ENCODE measurements at places on chromosomes 2 and 18. TPM values are rescaled to one million over a fixed set of nuclear protein-coding genes. Genes with fewer than 3 reads are reported as not detected.

GRCh38 chr2:118386641-118387302 is 298.5 kb downstream of the INSIG2 start:
- DNase-seq: no peak

DNA sequence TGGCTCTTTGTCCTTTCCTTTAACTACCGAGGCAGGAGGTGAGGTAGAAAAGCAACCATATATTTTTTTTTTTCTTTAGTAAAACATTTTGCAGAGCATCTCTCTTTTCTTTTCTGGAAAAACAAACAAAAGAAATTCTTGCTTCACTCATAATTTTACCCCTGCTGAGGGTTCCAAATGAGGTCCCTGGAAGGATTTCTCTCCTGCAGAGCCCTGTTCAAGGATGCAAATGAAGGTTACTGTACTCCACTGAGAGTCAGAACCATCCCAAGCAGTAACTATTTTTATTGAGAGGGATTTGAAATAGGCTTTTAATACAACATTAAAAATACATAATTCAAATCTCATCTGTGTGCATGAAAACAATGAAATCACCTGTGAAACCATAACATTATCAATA is 19.5 kb upstream of the MYO1B start:
- no peak for DNase-seq

DNA sequence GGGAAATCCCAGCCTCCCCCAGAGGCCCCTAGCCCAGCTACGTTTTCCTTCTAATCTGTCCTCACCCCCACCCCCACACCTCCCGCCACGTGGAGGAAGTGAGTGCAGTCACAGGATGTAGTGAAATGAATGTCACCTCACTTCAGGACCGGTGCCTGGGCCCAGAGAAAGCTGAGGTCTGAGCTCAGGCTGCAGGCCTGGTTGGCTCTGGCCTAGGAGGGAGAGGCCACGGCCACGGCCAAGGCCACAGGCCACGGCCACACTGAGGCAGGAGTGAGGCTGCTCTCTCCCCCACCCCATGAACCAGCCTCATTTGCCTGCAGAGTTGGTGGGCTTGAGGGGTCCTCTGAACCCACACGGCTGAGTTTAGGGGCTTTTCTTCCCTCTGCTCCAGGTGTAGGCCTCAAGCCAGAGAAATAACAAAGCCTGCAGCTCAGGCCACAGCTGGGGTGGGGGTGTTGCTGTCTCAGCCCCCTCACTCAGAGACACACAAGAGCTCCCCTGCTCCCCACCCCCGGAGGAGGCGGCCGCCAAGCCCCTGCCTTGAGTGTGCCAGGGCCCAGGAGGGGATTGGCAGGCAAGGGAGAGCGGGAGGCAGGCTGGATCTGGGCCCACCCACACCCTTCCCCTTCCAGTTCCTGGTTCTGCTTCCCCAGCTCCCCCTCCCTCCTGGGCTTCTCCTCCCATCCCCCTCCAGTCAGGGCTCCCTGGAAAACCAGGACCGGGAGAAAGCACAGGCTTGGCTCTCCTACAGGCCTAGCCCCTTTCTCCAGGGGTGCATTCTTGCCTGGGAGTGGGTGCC is 27.0 kb downstream of the DNMT3A start:
- peak; percentile 77 for DNase-seq

GRCh38 chr18:710418-711300 is 1.8 kb downstream of the ENOSF1 start:
- no peak for DNase-seq

- DNase-seq: no peak
These were observed 1037.7 kb upstream of the KLHL29 start for GRCh38 chr2:22347306-22347705.

DNA sequence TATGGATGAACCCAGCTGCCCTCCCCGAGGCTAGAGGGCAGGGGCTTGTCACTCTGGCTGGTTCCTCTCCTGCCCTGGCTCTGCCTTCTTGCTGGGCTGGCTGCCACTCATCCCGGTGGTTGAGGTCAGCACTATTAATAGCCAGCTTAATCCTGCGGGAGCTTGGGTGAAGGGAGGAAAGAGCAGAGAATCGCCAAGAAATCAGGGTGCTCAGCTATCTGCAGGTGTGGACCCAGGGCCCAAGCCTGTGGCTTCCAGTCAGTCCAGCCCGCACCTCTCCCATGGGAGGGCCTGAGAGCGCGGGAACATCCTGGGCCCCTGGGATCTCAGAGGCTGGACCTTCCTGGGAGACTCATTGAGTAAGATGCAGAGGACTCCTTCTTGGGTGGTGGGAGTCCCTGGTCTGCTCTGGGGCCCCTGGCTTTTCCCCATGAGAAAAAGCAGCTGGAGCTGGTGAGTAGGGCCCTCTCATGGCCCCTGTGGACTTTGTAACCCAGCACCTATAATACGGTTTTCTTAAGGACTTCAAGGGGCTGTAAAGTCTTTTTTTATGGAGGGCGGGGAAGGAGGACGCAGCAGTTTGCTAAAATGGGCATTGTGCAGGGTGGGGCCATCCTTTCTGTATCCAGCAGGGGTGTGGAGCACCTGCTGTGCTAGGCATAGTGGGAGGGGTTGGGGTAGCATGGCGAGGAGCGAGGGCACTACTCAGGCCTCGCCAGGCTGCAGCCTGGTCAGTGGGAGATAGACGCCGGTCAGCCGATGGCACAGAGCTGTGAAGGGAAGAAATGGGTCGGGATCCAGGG is 27.4 kb upstream of the CNNM3 start:
- peak; percentile 73 for DNase-seq

DNA sequence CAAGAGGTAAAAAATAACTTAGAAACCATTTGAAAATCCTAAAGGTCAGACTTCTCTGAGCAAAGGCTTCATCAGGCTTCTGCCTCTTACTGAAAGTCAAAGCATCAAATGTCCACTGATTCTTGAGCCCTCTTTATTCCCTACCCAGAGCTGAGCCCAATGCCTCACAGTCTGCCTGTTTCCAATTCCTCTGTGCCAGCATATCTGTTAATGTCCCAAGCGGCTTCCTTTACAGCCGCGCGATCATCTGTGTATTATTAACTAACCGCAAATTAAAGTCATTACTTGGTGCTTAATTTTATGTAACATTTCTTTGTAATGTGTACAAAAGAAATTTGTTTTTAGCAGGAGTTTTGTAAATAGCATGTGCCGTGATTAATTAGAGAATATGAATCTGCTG is 418.8 kb upstream of the HNRNPA3 start:
- no peak for DNase-seq

DNA sequence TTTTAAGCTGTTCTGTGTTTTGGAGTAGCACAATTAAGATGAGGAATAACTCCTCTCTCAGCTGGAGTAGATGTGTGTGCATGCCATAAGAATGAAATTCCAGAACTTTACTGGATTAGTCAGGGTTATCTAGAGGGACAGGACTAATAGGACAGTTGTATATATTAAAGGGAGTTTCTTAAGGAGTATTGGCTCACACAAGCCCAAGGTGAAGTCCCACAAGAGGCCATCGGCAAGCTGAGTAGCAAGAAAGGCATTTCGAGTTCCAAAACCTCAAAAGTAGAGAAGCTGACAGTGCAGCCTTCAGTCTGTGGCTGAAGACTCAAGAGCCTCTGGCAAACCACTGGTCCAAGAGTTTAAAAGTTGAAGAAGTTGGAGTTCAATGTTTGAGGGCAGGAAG is 113.7 kb downstream of the RIT2 start:
- no peak for DNase-seq

- DNase-seq: no peak
These were observed 26.1 kb upstream of the SERTAD2 start for GRCh38 chr2:64679673-64680425.

GRCh38 chr2:128801576-128801975 is 482.9 kb upstream of the HS6ST1 start:
- no peak for DNase-seq

- DNase-seq: no peak
These were observed 5.1 kb upstream of the PROM2 start for GRCh38 chr2:95269036-95269680.

GRCh38 chr2:121475811-121476571 is 54.7 kb upstream of the RNU4ATAC start:
- no peak for DNase-seq

- DNase-seq: no peak
These were observed 24.4 kb downstream of the SP5 start for GRCh38 chr2:170739507-170740046.

DNA sequence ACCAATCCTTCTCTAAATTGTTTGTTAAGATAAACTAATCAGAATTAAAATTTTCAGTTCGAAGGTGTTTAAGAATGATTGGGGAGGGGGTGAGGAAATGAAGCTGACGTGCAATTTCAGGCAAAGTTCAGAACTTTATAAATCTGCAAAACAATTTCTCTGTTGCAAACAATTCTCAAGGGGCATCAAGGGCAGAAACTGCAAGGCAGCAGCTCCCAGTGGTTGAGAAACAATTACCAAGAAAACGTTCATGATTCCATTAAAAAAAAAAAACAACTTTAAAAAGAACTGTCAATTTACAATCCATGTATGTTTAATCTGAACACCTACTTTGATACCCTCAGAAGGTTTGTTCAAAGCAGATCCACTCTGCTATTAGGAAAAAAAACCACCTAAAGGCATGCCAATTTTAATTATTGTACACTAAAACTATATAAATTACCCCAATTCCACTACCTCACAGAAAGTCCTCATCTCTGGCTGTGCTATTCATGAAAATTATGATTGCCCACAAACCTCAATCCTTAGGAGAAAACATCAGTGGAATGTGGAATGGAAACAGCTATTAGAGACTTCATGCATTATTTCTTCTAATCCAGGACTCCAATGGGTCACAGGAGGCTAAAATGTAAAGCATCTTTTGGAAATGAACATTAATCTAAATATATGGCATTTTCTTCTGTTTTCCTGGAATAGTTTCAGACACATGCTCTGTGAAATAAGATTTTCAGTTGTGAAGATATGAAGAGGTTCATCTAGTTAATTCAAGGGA is 119.9 kb upstream of the ACVR1C start:
- no peak for DNase-seq

DNA sequence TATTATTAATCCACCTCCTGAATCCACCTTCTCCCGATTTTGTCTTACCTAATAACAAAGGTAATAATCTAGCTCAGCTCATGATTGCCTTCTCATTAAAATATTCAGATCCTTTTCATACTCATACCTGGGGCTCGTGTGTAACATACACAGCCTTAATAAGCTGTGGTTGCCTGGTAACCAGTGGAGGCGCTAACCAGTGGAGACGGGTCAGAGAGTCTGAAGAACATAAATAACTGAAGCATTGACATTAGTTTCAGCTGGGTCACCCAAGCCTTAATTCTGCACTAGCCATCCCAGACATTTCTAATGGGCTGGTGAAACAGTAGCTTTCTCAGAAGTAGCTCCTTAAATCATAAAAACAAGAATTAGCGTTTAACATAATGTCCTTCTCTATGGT is 14.8 kb upstream of the DTNA start:
- DNase-seq: no peak

- peak; percentile 71 for DNase-seq
These were observed 38.9 kb downstream of the CNGA3 start for GRCh38 chr2:98385050-98385699.

DNA sequence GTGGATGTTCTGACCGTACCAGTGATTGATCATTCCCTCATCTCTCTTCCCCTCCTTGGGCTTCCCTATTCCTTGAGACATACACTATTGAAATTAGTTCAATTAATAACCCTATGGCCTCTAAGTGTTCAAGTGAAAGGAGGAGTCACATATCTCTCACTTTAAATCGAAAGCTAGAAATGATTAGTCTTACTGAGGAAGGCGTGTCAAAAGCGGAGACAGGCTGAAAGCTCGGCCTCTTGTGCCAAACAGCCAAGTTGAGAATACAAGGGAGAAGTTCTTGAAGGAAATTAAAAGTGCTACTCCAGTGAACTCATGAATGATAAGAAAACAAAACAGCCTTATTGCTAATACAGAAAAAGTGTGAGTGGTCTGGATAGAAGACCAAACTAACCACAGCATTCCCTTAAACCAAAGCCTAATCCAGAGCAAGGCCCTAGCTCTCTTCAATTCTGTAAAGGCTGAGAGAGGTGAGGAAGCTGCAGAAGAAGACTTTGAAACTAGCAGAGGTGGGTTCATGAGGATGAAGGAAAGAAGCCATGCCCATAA is 144.4 kb upstream of the LYPD6 start:
- DNase-seq: no peak

- DNase-seq: no peak
These were observed 4.3 kb downstream of the EPG5 start for GRCh38 chr18:45962866-45963265.

- no peak for DNase-seq
These were observed 8.4 kb upstream of the ADCYAP1 start for GRCh38 chr18:896315-896714.

GRCh38 chr2:143933946-143934569 is 585.9 kb downstream of the ZEB2 start:
- no peak for DNase-seq

DNA sequence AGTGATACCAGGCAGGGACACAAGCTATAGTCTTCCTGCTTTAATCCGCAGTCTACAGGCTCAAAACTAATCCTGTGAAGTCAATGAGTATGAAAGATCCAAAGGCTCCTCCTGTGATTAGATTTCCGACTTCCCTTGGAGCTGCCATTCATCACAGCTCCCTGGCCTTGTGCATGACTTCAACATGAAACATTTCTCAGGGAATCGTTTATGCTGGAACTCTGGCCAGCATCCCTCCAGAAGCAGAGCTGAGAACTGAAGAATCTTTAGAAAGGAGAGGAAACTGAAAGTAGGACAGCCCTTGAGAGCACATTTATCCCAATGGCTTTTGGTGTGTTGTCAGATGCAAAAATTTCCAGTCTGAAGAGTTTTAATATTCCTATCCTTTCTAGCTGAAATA is 84.3 kb upstream of the SESTD1 start:
- DNase-seq: no peak

GRCh38 chr18:23143016-23143814 is 7.9 kb downstream of the CABLES1 start:
- no peak for DNase-seq

DNA sequence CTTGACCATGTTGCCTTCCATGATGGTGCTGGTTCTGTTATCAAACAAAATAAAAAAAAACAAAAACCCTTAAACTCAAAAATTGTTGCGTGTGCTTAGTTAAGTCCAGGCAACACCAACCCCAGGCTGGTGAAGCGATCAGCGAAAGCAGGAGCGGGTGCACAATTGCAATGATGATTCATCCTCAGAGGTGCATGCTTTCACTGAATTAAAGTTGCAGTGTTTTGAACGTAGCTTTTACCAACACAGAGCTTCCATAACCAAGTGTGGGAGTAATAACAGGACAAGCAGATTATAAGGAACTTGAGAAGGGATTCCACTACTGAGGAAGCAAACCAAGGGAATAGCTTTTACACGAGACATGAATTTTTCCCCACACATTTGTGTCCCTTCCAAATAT is 39.7 kb upstream of the RAPH1 start:
- DNase-seq: no peak

The GAD1 gene
- not detected for total RNA-seq

The HJURP gene
- total RNA-seq: 0.36 TPM

The NCKAP1 gene
- total RNA-seq: 142 TPM

The ORMDL1 gene
- 27.7 TPM for total RNA-seq

The NR4A2 gene
- total RNA-seq: 0.88 TPM

The TEX51 gene
- total RNA-seq: not detected

The FIGLA gene
- total RNA-seq: not detected

The SLC8A1 gene
- 990 TPM for total RNA-seq

The MAP3K19 gene
- not detected for total RNA-seq

The NGEF gene
- total RNA-seq: 0.16 TPM

The HRH4 gene
- total RNA-seq: 0.33 TPM

The FN1 gene
- 154 TPM for total RNA-seq

All from left ventricle myocardium inferior (tissue), 1 donor.